ENCODE measurements at places on chromosomes 16 and 17.

DNA sequence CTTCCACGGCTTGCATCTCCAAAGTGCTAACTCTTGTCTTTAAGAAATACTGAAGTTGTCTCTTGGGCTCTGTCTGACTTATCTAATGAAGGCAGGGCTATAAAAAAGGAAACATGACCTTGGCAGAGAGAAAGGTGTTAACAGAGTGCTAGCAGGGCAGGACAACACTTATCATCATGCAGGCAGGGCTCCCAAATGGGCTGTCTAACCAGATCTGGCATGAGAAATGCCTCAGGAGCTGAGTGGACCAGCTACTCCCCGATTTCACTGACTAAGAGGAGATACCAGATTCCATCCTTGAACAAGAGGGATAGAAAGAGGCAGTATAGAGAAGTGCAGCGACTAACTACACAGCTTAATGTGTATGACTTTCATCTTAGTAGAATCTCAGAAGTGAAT is 32.6 kb downstream of the PMP22 start:
- no peak for DNase-seq

DNA sequence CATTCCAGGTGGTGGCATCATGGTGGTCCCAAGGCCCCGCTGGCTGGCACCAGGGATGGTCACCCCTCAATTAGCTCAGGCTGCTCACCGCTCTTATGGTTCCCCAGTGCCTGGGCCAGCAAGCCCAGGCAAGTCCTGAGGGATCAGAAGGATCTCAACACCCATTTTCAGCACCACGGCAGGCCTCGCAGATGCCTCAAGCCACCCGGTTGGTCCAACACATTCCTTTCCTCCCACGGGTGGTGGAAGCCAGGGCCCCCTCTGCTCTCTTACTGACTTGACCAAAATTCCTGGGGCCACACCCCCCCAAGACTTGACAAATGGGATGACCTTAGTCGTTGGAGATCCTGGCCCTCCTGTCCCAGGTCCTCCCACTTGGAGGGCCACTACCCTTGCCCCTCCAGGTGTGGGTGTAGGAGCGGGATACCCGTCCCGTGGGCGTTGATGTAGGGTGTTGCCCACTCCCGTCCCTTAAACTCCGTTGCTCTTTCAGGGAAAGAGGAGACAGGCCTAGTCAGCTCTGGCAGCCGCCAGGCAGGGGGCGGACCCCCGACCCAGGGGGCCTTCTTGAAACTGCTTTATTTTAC is 5.9 kb downstream of the ZNF205 start:
- no peak for DNase-seq

DNA sequence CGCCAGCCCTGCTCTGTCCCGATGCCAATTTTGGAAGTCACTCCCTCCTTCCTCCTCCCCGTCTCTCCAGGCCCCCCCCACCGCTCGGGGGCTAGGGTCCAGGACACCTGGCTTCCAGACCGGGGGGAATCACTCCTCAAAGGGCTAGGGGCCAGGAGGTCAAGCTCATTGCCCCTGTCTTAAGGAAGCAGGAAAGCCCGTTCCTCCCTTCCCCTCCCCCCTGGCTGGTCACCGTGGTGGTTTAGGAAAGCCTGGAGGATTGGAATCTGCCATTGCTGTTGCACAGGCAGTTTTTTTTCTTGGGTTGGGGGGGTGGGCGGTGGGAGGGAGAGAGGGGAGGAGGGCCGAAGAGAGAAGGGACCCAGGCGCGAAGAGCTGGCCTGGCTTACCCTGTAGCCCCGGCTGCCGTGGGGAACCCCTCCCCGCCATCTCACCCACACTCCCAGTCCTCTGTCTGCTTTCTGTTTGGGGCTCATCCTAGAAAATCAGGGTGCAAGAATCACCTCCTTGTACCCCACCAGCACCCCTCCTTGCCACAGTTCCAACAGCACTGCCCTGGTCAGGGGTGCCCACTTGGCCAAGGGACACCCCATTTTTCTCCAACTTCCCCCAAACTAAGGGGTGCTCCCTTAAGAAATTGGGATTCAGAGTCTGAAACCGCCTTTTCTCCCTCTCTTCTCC is 2.9 kb upstream of the BCL6B start:
- DNase-seq: peak; percentile 68

DNA sequence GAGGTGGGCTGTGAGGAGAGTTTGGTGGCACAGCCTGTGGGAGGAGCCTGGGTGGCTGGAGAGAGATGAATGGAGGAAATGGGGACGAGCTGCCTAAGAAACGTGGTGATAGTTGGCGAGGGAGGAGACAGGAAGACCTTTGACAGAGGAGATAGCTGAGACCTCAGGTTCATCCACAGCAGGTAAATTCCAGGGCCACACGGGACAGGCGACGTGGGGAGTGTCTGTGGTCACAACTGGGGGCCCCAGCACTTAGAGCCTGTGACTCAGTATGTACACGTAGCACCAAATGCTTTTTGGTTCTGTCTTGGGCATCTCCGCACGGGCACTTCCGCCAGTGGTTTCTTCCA is 7.7 kb downstream of the MINK1 start:
- no peak for DNase-seq

- DNase-seq: no peak
These were observed 4.0 kb downstream of the SUPT6H start for GRCh38 chr17:28665994-28666393.

DNA sequence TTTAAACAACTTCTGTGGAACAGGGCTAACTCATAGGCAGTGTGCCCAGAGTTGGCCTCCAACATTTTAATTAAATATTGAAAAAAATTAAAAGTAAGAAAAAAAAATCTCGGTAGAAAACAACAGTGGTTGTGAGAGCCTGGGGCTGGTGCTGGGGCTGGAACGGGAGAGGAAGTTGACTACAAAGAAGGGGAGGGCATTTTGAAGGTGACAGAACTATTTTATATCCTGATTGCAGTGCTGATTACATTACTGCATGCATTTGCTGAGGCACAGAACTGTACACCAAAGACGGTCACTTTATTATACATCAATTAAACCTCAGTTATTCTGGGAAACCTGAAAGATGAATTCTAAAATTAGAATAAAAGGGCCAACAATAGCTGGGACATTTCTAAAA is 142.5 kb downstream of the PARN start:
- peak; percentile 19 for DNase-seq

All from transverse colon (tissue), 4 donors.